Jurkat, Clone E6-1 (cell line): ENCODE measurements at places on chromosomes 6 and 20.
A peak's percentile ranks its signal among the peaks of the same experiment; 100 is the strongest.

- no peak for DNase-seq
Observed at GRCh38 chr20:52275181-52275691, 83.7 kb upstream of the ZFP64 start.

GRCh38 chr20:32045999-32046398 is 6.0 kb upstream of the HCK start:
- no peak for DNase-seq

GRCh38 chr6:21984561-21984960 is 312.3 kb downstream of the PRL start:
- no peak for DNase-seq

GRCh38 chr6:89148016-89148750 is 2.3 kb downstream of the PM20D2 start:
- no peak for DNase-seq

DNA sequence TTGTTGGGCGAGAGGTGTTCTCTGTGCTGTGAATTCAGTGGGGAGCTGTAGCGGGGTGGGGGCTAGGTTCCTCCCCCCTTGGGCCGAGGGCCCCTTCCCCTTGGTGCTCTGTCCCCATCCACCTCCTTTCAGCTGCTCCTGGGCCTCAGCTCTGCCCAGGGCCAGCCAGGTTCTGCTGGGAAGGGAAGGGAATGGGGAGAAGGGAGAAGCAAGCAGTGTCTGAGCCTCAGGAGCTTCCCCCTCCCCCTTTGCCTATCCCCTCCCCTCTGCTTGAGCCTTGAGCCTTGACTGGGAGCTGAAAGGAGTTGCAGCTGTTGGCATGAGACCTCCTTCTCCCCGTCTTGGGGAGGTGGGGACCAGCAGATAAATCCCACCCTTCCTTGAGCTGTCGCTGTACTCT is 576 bp upstream of the RRP36 start:
- DNase-seq = no peak

DNA sequence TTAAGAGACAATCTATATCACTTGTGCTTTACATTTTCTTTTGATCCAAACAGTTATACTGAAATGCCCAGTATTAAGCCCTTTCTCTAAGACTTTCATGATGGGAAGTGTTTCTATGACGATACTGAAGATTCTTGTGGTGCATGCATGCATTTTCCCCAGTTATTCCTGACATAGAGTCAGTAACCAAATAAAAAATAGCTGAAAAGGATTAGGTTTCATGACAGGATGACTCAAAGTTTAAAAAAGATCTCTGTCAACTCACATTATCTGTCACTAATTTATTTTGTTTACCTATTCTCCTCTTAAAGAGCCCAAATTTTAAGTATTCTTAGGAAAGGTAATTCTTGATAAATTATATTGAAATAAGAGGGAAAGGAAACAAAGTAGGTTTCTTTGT is 98.4 kb downstream of the SESN1 start:
- no peak for DNase-seq

GRCh38 chr20:59165396-59165795 is 1.8 kb downstream of the ZNF831 start:
- DNase-seq = no peak

GRCh38 chr20:45095805-45096238 is 5.1 kb downstream of the KCNS1 start:
- DNase-seq = peak; percentile 75

- DNase-seq = no peak
Observed at GRCh38 chr6:125764121-125764671, 14.8 kb downstream of the HEY2 start.

GRCh38 chr6:31495580-31495979 is 2.4 kb upstream of the MICB start:
- DNase-seq = no peak
